ENCODE measurements at places on chromosomes 11 and 22.

- no peak for DNase-seq
These were observed 5.2 kb upstream of the VPREB1 start for GRCh38 chr22:22239311-22239939.

DNA sequence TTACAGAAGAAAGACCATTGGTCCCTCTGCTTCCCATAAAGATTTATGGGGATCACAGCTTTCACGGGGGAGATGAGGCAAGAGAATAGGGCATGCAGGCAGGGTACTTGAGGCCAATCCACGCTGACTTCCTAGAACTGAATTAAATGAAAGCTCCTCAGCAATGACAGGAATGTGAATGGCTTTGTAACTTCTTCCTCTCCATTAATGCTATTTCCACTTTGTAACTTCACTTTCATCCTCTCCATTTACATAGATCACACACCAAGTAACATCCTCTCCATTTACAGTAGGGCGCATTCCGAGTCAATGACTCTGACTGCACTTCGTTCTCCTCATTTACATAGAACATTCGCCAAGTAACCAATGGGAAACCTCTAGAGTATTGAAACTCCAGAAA is 89.8 kb downstream of the PIWIL4 start:
- DNase-seq = no peak

- no peak for DNase-seq
These were observed 36.2 kb downstream of the TXN2 start for GRCh38 chr22:36445158-36445668.

GRCh38 chr22:30336752-30337460 is 10.2 kb upstream of the TBC1D10A start:
- no peak for DNase-seq

DNA sequence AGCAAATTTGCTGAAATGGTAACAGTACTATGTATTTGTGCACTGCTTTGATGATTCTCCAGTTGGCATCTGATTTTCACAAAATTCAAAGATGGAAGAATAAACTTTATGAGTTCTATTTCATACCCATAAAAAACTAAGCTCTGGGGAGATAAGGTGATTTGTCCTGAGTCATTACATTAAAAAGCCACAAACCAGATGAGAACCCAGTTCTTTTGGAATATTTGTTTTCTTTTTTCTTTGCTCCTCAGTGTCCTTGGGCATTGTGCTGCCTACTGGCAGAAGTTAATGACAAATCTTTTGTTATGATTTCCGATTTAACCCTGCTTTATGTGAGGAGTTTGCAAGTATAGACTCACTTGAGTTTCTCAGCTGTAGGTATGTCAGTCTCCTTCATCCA is 45.4 kb upstream of the AMOTL1 start:
- DNase-seq = no peak

DNA sequence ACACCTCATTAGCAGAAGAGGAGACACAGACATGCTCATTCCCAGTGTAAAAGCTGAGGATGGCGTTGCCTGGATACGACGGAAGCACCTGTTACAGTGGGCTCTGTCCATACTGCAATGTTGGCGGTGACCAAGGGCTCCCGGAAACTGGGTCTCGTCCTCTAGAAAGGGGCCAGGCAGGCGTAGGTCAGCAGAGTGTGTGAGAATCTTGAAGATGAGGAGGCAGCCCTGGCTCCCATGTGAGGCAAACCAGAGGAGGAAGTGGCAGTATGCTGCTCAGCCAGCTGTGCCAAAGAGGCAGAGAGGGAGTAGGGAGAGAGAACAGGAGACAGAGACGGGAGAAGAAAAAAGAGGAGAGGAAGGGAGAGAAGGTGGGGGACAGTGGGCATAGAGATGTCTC is 10.3 kb downstream of the LTO1 start:
- no peak for DNase-seq

DNA sequence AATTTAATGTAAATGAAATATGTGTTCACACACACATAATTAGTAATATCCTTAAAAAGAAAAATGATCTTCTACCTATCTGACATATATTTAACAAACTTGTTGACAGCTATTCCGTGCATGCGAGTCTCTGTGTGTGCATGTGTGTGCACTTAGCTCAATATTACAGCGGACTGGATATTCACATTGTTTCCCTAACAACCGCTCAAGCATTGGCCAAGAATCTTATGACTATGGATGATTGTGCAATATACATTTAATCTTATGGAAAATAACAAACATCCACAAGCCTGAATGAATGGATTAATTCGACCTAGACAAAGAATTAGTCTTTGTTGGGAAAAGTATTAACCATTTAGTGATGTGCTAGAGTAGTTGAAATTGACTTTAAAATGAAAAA is 1078.6 kb downstream of the LRRC4C start:
- no peak for DNase-seq

DNA sequence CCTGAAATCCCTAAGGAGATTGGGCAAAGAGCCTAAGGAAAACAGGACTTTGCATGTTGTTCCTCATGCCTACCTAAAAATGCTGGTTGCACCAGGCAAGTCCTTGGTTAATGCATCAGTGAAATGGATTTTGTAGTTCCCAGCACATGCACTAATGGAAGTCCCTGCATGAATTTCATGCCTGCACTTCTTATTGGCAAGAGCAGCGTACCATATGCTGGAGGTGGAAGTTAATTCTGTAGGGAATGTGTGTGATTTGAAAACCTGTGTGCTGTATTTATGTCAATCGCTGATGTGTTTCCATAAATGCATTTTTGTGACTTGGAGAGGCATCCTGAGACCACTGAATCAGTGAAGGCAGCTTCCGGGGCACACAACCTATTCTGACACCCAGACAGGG is 140.3 kb upstream of the MTNR1B start:
- DNase-seq = no peak

GRCh38 chr22:45742866-45743450 is 71.3 kb downstream of the ATXN10 start:
- no peak for DNase-seq

GRCh38 chr11:119701591-119702549 is 27.1 kb downstream of the NECTIN1 start:
- no peak for DNase-seq

DNA sequence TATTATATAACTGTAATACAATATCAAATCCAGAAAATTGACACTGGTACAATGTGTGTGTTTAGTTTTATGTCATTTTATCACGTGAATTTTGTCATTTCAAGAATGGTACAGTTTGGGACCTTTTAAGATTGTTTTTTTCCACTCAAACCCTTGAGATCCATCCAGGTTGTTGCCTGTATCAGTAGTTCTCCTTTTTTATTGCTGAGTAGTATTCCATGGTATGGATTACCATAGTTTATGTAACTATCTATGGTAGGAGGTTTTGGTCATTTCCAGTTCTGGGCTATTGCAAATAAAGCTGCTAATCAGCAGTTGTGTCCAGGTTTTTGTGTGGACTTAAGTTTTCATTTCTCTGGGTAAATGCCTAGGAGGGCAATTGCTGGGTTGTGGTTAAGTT is 25.1 kb downstream of the EED start:
- DNase-seq = no peak

DNA sequence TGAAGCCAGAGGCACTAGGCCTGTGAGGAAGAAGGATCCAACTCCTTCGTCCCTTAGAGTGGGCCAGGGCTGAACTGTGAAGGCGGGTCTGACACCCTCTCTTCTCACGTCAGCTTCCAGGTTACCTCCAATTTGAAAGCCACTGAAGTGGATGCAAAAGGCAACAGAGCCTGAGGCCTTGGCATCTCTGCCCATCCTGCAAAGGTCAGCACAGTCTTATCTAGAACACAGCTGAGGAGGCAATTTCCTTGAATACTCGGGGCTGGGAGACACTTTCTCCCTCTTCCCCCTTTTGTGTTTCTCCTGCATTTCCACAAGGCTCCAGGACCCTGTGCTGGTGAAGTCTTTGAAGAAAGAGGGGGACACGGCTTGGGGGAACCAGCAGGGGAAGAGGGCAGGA is 91.6 kb upstream of the PAX6 start:
- no peak for DNase-seq

GRCh38 chr11:120208777-120209176 is 2.1 kb upstream of the OAF start:
- no peak for DNase-seq

DNA sequence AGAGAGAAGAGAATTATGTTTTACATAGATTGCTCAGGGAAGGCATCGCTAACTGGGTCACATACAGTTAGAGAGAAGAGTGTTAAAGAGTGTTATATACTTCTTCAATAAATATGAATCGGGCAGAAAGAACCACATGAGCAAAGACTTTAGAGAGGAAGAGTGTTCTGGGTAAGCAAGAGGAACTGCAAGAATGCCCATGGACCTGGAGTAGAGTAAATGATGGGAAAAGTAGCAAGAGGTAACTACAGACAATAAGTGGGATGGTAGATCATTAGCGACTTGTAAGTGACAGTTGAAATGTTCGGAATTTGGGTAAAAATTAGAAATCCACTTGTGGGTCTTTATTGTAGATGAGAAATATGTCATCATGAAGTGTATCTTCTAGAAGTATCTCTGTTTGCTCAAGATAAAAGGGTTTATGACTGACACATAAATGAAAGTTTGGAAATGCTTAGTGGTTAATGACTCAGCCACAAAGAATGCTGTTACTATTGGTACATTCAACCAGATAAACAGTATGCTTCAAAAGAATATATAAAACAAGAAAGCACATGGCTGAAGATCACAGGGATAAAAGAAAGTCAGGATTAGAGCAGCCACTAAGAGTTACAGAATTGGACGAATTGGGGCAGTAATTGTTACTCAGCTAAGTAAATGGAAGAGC is 229.3 kb downstream of the CASP12 start:
- no peak for DNase-seq

DNA sequence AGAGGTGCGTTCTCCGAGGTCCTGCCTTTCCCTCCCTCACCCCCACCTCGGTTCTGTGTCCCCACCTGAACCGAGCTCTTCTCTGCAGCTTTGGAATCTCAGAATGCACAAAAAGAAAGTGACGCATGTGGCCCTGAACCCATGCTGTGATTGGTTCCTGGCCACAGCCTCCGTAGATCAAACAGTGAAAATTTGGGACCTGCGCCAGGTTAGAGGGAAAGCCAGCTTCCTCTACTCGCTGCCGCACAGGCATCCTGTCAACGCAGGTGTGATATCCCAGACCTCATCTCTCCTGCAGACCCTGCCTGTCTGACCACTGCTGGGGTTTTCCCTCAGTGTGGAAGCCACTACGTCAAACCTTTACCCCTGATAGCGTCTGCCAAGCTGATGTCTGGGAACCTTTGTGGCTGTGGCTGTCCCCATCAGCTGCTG is 13.9 kb downstream of the ACP2 start:
- peak; percentile 42 for DNase-seq

DNA sequence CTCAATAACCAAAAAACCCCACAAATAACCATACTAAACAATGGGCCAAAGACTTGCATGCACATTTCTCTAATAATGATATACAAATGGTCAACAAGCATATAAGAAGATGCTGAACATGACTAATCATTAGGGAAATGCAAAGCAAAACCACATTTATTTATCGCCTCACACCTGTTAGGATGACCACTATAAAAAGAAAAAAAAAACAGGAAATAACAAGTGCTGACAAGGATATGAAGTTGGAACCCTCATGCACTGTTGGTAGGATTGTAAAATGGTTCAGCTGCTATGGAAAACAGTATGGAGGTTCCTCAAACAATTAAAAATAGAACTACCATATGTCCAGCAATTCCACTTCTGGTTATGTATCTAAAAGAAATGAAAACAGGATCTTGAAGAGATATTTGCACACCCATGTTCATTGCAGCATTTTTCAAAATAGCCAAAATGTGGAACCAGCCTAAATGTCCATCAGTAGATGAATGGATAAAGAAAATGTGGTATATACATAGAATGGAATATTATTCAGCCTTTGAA is 66.2 kb downstream of the AMBRA1 start:
- no peak for DNase-seq

DNA sequence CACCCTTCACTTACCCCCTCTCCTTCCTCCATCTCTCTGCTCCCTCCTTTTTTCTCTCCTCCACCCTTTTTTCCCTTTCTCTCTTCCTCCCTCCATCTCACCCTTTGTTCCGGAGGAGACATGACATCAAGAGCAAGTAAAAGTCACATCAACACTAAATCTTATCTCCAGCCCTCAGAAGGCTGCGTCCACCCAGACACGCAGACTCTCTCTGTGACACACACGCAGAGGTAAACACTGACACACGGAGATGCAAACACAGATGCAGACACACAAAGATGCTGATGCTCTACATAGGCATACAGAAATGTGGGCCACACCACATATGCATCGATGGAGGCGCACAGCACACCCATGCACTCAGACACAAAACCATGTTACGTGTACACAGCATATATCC is 27.0 kb downstream of the NRXN2 start:
- no peak for DNase-seq

DNA sequence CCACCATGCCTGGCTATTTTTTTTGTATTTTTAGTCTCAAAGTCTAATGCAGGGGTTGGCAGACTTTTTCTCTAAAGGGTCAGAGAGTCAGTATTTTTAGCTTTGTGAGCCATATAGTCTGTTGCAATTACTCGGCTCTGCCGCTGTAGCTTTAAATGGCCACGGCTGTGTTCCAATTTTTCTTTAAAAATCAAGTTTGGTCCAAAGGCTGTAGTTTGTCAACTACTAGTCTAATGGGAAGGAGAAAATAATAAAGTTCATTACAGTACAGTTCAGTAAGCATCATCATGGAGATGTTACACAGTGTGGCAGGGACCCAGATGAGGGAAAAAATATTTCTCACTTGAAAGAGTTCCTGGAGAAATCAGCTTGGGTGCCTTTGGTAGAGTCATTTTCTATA is 107.6 kb downstream of the CSNK2A3 start:
- no peak for DNase-seq

GRCh38 chr11:1305063-1305495 is 4.4 kb downstream of the TOLLIP start:
- DNase-seq = no peak

- DNase-seq = no peak
These were observed at the start of gene OVOL1 for GRCh38 chr11:65786786-65787636. Gene OVOL1 (plus strand): TSS chr11:65787063. CDS start chr11:65787374, 311 bp downstream.

GRCh38 chr11:15605094-15605493 is 490.4 kb downstream of the INSC start:
- no peak for DNase-seq

DNA sequence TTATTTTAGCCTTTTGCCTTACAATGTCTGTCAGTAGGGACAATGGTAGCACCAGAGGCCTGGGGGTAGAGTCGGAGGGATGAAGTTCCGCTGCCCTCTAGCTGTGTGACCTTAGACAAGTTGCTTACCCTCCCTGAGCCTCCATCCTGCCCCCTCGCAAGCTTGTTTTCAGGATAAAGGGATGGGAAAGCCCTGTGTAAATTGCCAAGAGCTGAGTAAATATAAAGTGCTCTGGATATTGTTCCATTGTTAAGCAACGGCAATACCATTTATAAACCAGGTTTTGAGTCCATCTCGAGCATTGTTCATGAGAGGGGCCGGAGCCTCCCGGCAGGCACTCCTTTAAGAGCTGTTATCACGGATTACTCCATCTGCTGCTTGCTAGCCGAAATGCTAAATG is 72.9 kb downstream of the ZBTB16 start:
- no peak for DNase-seq

GRCh38 chr22:39068033-39068785 is 8.9 kb upstream of the APOBEC3G start:
- DNase-seq = no peak

DNA sequence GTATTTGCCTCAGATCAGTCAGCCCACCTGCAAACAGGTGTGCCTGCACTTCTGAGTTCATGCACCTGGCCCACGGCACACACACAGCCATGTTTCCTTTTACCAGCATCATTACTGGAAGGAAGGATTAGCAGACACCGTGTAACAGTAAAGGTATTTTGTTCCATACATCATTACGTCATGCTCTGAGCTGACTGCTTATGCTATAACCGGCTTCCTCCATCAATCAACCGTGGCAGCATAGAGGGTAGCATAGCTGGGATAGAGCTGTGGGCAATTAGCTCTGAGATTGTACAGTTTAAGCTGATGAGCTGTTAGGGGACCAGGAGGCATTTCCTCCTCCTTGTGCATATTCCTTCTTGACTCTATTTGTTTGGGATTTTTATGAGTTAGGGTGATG is 102.4 kb downstream of the ME3 start:
- DNase-seq = no peak
